ENCODE measurements at places on chromosomes 3 and 15.
A peak's percentile ranks its signal among the peaks of the same experiment; 100 is the strongest.

GRCh38 chr15:67838789-67839332 lies 984 bp downstream of the RNU6-1 start:
- DNase-seq: no peak

GRCh38 chr3:49602877-49603411 lies 48.7 kb downstream of the BSN start:
- no peak for DNase-seq

DNA sequence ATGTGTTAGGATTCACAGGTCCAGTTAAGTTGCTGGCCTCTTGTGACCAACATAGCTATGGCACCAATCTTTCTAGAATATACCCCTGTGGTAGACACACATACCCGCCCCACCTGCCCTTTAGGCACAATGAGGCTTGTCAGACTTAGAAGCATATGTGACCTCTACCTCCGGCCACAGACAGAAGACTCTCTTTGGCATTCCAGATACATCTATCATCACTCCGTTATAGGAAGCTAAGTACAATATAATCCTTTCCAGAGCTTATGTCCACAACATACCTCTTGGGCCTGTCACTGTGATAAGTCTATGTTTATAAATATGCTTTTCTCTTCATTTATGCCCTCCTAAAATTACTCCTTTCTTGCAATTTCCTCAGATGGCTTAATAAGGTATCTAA lies 39.8 kb downstream of the CD47 start:
- DNase-seq: no peak

DNA sequence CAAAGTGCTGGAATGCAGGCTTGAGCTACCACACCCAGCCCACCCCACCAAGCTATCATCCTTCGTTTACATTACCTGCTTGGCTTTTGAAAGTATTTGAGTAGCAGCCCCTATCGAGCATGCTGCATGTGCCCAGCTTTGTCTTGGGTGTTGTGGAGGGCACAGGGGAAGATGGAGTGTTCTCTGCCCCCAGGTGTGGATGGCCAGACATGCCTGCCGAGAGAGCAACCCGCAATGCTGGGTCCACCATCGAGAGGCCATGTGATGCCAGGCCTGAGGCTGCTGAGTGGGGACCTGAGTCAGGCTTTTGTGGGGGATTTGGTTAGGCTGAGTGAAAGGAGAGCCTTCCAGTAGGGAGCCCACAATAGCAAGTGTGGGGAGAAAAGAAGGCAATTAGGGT lies 25.9 kb downstream of the FOXL2NB start:
- DNase-seq: no peak

DNA sequence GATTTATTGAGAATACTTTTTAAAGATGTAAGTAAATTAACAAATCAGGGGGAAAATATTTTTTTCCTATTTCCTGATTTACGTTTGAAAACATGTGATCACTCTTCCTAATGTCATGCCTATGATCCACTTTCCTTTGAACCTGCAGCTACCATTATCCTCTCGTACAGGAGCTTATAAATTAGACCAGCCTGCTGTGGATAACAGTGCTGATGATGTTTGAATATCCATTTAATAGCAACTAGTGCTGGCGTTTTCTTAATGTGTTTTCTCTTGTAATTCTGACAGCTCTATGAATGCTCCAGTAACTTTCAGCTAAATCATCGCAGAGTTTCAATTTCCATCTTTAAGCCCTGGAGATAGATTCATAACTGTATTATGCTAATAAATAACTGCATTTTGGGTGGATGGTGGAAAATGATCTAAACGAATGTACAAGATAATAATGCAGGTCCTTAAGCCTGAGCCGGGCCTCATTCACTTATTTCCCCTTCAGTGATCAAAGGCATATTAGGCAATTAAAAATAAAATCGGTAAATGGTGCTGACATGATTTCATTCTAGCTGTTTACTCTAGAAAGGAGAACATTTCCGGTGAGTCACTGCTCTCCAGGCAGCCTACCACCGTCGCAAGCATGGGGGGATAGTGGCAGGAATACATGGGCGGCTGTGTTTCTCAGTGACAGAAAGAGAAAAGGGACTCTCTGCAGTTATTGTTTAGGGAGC lies 58.5 kb upstream of the SLC24A5 start:
- DNase-seq: no peak

GRCh38 chr15:92101708-92102394 lies 248.3 kb downstream of the SLCO3A1 start:
- no peak for DNase-seq

DNA sequence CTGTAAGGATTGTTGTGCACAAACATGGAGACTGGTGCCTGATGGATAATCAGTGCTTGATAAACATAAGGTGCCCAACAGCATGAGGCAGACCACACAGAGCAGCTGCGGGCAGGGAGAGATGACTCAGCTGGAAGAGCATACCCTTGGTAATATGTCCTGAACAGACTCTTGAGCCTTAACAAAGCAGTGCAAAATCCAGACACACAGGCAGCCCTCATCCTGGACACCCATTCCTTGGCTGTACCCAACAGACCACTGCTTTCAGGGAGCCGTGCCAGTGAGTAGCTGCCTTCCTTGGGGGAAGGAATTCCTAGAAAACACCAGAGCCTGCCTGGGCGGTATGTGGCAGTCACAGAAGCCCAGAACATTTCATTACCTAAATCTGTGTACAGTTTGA lies 156.2 kb downstream of the CLSTN2 start:
- DNase-seq: no peak

DNA sequence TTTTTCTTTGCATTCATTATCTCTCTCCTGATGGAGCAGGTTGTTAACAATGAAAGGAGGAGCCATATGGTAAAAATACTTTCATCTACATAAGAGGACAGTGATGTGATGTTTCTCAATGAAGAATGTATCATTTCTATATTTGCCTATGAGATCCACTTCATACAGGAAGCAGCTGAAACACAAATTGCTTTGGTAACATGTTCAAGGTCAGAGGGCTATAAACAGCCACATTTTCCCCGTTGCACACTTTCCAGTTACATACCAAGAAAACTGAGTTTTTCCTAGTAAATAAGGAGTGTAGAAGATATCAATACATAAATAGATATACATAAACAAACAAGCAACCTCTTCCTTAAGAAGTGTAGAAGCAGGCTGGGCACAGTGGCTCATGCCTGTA lies 32.6 kb upstream of the GYG1 start:
- DNase-seq: no peak

- peak; percentile 59 for DNase-seq
Measured at GRCh38 chr3:155026999-155027591, 53.0 kb upstream of the MME start.

GRCh38 chr15:67806536-67806935 lies 18.8 kb upstream of the SKOR1 start:
- no peak for DNase-seq

DNA sequence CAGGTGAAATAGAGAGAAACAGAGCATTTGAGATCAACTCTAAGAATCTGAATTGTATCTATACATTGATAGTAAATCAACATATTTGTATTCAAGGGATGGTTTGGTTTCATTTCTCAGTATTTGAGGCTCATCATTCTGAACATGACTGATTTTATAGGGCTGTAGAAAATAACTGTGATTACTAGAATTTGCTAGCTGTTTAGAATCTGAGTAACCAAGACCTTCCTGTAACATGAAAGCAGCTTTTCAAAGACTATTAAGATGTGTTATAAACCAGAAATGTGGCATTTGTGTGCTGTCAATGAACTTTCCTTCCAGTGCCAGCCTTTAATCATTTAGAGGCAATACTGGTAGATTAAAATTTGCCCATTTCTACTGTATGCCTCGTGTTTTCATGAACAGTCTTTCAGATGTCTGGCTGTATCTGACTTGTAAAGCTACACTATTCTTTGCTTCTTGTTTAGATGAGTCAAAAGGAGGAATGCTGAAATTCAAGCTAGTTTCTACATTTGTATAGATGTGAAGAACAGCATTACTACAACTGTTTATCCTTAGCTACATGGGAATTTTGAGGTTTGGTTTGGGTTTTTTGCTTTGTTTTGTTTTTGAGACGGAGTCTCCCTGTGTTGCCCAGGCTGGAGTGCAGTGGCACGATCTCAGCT lies 137.3 kb upstream of the BHLHE40 start:
- DNase-seq: no peak

- DNase-seq: no peak
Measured at GRCh38 chr3:185460309-185460708, 38.5 kb downstream of the TMEM41A start.

DNA sequence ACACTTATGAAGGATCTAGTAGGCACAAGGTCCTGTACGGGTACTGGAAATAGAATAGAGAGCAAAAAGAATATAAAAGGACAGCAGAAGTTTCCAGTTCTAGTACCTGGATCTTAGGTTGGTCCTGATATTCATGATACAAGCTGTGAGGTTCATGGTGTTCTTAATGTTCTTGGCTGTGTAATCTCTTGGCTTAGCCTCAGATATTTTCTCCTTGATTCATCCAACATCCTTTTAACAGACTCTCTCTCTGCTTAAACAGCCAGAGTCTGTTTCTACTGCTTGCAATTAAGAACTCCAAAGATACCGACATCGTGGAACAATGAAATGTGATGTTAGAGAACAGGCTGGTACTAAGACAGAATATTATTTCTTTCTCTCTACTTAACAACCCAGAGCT lies 49.9 kb downstream of the CNTN3 start:
- DNase-seq: no peak

DNA sequence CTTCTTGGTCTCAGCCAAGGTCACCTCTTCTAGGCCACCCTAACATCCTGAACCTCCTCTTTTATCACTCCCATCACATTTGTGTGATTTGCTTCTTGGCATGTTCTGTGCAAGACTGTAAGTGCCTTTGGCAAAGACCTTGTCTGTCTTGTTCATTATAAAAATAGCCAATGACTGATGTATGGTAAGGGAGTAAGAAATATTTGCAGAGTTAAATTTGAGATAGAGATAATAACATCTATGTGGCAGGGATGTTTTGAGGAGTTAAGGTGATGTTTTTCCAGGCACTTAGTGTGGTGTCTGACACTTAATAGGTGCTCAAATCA lies 202.3 kb downstream of the CADPS start:
- DNase-seq: no peak

- no peak for DNase-seq
Measured at GRCh38 chr3:171455603-171456550, 4.3 kb downstream of the TNIK start.

GRCh38 chr3:14404631-14405359 lies 2.4 kb downstream of the SLC6A6 start:
- DNase-seq: no peak

- no peak for DNase-seq
Measured at GRCh38 chr3:194389269-194389668, 9.8 kb downstream of the GP5 start.

GRCh38 chr3:2870724-2871333 lies 239.3 kb downstream of the IL5RA start:
- no peak for DNase-seq

DNA sequence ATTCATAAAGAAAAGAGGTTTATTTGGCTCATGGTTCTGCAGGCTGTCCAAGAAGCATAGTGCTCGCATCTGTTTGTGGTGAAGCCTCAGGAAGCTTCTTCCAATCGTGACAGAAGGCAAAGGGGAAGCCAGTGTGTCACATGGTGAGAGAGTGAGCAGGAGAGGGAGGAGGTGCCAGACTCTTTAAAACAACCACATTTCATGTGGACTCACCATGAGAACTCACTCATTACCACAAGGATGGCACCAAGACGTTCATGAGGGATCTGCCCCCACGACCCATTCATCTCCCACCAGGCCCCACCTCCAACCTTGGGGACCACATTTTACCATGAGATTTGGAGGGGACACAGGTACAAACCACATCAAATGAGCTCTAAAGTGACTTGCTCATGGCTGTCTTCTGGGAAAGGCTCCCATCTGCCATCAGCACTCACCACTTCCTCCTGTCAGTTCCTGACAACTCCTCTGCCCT lies 327.3 kb upstream of the TLE3 start:
- no peak for DNase-seq

GRCh38 chr3:74489050-74489792 lies 125.2 kb downstream of the CNTN3 start:
- no peak for DNase-seq

DNA sequence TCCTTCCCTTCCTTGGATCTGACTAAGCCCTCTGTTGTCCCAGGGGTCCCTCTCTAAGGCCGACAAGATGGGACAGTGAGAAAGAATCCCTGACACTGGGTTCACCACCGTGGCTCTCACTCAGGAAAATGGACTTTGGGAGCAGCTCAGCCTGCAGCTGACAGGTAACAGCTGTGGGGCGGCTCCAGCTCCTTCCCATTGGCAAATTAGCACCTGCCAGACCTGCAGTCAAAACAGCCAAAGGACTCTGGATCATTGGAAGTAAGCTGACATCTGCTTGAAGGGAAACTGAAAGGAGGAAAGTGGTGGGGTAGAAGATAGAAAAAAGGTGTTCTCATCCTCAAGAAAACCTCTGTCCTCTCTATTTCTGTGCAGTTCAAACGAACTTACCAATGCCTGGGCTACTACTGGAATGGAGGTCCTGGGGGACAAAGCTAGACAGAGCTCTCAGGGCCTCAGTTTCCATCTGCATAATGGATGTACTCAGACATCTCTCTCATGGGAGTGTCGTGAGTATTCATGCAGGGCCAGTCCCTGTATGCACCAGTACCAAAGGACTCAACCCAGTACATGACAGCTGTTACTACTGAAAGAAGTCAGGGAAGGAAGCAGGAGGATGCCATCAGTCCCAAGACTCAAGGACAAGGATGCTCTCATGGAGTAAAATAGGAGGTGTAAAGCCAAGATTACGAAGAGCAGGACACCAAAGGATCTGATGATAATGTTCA lies 53.6 kb upstream of the DCLK3 start:
- DNase-seq: no peak
